Fibroblast of villous mesenchyme (primary cell): ENCODE measurements at places on chromosomes 5 and 9. TPM values are rescaled to one million over a fixed set of nuclear protein-coding genes. Genes with fewer than 3 reads are reported as not detected.

- DNase-seq, result peak; percentile 14
Observed at GRCh38 chr5:5158472-5158895, 18.4 kb downstream of the ADAMTS16 start.

GRCh38 chr5:160318409-160318808 is 6.0 kb upstream of the CCNJL start:
- DNase-seq, result no peak

DNA sequence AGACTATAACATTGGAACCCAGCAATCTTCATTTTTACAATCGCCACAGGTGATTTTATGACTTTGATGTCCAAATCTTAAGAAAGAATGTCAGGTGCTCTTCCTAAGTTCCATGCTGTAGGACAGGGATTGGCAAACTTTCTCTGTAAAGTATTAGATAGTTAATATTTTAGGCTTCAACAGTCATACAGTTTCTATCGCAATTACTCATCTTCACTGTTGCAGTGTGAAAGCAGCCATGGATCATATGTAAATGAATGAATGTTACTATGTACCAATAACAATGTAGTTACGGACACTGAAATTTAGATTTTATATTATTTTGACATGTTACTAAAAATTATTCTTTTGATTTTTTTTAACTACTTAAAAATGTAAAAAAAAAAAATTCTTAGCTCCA is 169.7 kb downstream of the DTWD2 start:
- no peak for DNase-seq

DNA sequence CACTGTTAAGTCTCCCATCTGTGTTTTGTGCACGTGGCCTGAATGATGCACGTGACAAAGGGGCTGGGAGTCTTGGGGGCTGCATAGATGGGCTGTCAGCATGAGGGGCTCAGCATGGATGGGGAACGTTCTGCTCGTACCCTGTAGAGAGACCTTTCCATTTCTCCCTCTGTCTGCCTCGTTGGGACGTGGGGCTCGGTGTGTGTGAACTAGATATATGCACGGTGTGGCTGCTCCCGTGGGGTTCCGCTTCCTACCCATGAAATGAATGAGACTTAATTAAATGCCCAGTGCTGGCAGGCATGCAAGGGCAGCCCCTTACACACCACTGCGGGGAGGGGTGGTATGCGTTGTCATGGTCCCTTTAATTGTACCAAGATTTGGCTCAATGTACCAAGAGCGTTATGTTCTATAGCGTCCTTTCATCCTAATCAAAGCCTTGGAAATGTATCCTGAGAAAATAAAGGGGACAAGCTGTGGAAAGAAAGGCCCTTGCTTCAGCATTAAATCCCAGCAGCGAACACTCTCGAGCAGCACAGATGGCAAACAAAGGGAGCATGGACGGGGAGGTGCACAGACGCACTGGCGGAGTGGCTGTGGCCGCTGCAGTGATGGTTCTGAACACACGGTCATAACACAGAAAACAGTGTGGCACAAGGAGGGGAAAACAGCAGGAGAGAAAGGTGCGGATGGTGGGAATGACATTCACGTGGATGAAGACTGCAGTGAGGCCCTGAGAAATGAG is 66.8 kb downstream of the RASGEF1C start:
- no peak for DNase-seq

- peak; percentile 20 for DNase-seq
Observed at GRCh38 chr5:93603078-93603792, 20.2 kb downstream of the NR2F1 start.

ANKRD18B gene
- 0.97 TPM in 1 of 2 replicates, not detected in the other for total RNA-seq

SAXO1 gene
- not detected in 2 replicates for total RNA-seq

TLX3 gene
- not detected in 2 replicates for total RNA-seq
